ENCODE measurements at places on chromosomes 7 and 10.
A peak's percentile ranks its signal among the peaks of the same experiment; 100 is the strongest.

DNA sequence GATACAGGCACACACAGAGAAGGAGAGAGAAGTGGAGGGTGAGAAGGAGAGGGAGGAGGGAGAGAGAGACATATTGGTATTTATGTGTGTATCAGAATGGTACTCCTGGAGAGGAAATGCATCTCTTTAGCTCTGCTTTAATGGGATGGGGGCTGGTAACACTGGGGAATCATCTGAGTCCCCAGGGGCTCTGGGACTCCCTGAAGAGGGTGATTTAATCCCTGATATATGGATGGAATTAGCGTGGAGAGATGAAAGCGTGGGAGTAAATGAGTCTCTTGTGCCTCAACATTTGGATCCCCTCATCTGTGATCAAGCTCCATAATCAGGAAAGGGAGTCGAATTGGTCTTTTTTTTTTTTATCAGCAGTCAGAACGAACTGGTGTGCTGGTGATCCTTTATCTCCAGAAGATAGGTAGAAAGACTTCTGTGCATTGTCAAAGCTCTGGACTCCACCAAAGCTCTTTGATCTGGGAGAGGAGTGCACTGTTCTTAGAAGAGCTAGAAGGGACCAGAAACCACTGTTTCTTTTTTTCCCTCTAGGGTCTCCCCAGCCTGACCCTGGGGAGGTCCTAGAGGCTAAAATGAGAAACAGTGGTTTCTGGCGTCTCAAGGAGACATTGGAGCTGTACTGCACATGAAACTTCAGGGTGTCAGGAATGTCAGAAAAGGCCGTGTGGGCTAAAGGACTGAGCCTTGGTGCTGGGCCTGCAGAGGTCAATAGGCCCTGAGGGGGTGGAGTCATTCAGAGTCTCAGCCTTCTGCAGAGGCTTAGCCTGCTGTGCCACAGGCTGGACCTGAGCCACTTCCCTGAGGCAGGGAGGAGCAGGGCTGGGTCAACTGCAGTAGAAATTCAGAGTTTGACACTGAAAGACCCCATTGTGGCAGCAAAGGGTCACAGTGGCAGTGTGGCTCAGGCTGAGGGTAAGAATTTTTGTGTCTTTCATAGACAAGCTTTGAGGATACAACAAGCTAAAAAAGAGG is 234.4 kb upstream of the SLC26A5 start:
- DNase-seq = no peak

- no peak for DNase-seq
These were observed 66.5 kb downstream of the ADD3 start for GRCh38 chr10:110074298-110074697.

- DNase-seq = no peak
These were observed 334.0 kb downstream of the ZNF33B start for GRCh38 chr10:42304341-42304740.

DNA sequence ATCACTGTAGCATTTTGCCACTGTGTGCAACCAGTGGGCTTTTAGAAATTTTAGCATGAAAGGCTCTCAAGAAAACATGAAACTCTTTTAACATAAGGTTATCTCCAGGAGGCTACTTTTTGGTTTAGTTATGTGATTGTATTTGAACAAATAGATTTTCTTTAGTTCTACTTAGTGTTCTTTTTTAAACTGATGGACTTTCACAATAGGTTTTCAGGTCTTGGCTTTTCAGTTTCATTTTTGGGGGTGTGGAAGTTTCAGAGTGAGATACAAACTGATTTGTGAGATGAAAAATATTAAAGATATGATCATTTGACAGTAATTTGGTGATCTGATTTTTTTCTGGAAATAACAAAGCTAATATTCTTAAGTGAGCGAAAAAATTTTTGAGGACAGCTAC is 344.1 kb downstream of the PHF14 start:
- DNase-seq = no peak

DNA sequence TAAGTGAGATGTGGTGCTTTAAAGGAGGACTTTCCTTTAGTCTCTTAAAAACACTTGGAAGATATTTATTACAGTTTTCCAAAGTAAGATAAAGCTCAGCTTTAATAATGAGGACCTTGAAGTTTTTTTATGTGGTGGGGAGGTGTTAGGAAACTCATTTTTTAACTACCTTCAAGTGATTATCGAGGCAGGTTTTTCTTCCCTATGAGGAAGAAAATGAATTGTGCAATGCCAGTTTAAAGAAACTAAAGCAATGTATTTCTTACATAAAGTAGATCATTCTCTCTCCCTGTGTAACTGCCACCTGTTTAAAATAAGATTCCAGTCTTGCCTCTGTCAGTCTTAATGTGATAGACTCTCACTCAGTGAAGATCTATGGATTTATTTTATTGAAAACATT is 27.9 kb downstream of the ZEB1 start:
- no peak for DNase-seq

DNA sequence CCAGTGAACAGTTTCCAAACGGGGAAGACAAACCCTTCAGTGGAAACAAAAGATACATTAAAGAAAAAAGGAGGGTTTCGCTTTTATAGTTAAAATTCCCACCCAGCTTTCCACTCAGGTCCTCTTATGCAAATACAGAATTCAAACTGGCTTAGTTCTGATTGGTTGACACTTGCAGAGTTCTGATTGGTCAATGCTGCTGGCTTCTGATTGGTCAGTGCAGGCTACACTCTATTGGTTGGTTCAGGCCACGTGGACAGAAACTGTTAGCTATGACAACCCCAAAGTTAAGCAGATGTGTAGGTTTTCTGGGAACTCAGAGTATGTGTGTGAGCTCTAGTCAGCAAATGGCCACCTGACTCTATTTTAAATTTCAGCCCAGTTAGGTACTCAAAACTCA is 80.0 kb downstream of the FBXL13 start:
- no peak for DNase-seq

DNA sequence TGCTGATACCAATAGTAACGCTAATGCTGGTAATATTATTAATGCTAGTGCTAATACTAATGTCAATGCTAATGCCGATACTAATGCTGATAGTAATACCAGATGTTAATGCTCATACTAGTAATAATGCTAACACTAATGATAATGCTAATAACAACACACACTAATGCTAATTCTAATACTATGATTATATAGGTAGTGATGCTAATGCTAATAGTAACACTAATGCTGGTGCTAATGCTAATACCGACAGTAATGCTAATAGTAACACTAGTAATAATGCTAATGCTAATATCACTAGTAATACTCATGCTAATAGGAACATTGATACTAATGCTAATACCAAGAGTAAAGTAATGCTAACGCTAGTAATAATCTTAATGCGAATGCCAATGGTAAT is 406.4 kb upstream of the RNF32 start:
- DNase-seq = no peak

DNA sequence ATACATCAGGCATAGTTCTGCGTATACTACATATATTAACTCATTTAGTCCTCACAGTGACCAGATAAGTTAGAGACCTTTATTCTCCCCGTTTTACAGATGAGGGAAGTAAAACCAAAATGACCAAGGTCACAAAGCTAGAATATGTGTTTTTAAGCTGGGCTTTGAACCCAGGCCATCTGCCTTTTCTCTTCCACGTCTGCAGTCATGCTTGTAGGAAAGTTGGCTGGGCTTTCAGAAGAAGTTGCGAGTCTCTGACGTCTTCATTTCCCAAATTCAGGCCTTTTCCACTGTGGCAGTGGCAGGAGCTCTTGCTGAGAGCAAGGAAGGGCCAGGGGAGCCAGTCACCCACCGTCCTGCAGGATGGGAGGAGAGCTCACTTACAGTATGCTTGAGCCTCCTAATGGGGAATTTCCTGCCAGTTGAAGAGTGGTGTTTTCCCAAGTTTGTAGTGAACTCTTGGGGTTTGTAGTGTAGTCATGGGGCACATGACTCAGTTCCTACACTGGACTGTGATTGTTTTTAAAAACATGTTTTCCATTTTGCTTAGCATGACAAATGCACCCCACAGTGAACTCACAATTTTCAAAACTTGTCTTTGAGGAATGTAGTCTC is 34.2 kb downstream of the CYP17A1 start:
- DNase-seq = no peak

- no peak for DNase-seq
These were observed 46.8 kb downstream of the TET1 start for GRCh38 chr10:68606918-68607317.

- DNase-seq = no peak
These were observed 2.3 kb downstream of the INSYN2A start for GRCh38 chr10:127194111-127194510.

DNA sequence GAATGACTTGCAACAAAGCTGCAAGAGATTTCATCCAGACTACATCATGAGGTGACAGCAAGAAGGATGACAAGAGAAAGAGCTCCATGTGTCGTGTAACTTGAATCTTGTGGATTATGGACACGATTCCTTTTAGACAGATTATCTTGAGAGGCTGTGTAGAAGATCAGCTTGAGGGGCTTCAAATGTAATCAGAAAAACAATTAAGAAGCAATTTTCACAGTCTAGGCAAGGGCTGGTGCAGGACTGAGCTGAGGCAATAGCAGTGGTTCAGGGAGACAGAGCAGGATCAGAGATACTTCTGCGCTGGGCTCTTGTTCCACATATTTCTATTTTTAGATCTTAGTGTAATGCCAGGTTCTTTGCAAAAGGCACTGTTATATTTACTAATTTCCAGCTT is 253.0 kb upstream of the COBL start:
- DNase-seq = no peak

DNA sequence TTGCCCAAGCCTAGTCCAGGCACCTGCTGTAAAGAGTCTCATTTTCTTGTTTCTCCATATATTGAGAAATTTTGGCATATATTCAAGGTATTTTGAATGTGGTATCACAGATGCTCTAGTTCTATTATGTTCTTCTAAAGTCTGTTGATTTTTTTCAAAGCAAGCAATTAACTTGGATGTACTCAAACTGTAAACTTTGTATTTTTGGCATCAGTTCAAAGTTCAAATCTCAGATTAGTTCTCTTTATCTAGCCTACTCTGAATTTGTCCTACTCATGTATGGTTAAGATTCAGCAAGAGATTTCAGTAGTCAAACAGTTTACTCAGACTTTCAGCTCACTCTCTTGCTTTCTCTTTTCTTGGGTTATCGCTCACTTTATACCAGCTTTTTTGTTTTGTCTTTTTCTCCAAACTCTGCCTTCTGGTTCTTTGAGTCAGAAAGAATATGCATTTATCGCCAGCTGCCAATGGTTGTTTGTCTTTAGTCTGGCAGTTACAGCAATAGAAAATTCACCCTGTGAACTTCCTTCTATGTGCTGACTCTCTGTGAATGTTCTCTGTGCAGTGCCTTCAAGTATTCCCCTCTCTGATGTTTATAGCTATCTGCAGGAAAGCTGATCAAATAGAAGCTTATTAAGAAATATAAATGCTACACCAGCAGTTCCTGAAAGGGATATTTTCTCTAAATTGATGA is 56.0 kb downstream of the ANKRD7 start:
- no peak for DNase-seq

- no peak for DNase-seq
These were observed 132.6 kb downstream of the CAMK1D start for GRCh38 chr10:12481924-12482323.

- no peak for DNase-seq
These were observed 7.3 kb downstream of the C7orf57 start for GRCh38 chr7:48042636-48043035.

DNA sequence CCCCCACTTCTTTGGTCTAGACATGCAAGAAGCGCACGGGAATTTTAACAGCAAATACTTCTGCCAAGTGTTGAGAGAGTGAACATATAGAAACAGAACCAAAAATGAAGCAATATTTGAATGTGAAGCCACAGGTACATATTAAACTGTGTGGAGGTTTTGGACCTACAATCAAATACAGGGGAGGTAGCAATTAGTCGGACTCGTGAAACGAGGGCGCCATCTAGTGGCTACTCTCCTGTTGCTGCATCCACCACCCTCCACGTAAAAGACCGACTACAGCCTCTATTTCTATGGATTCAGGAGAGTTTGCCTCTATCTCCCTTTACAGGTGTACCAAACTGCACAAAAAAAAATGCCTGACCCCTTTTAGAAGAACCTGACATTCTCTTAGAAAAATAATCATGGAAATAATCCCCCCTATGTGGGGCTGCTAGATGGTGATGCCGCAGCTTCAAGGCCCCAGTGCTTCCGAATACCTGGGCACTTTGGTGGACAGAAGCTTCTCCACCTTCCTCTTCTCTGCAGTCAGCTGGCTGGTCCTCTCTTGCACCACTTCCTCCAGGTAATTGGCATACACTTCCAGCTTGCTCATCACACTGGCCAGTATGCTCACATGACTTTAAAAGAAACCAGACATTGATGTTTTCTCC is 31.7 kb downstream of the TECTB start:
- peak; percentile 83 for DNase-seq

- no peak for DNase-seq
These were observed 101.8 kb upstream of the FZD1 start for GRCh38 chr7:91162436-91162835.

GRCh38 chr10:112835217-112835715 is 114.8 kb upstream of the TCF7L2 start:
- DNase-seq = no peak

DNA sequence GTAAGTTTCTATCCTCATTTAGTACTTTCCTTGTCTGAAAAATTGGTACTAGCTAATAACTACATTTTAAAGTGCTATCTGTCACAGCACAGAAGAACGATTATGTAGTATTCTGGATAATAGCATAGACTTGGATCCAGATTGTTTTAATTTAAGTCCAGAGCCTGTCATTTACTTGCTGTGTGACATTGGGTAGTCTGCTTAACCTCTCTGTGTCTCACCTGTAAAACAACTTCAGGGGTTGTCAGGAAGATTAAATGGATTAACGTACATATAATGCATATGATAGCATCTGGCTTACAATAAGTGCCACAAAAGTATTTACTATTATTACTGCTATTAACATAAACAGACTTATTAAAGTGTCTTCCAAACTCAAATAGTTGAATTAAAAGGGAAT is 1221.4 kb downstream of the GATA3 start:
- DNase-seq = no peak

- DNase-seq = no peak
These were observed 212.5 kb upstream of the HDAC9 start for GRCh38 chr7:18283045-18283444.

GRCh38 chr7:49669692-49670260 is 103.7 kb upstream of the VWC2 start:
- no peak for DNase-seq

GRCh38 chr7:108589199-108589598 is 19.5 kb downstream of the DNAJB9 start:
- no peak for DNase-seq

DNA sequence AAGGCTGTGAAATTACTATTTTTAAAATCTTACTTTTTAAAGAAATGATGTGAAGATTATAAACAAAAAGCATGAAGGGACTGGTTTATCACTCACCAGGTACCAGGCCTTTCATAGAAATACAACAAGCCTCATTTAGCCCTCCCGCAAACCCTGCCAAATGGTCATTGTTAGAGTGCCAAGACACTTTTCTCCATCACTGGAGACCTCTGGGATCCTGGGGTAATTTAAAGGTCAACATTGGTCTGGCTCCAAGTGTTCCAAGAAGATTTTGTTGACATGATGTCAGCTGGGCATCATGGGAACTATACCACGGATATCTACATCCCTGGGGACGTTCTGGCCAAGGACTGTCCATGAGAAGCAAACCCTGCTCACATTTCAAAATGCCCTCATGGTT is 138.0 kb upstream of the FRMD4A start:
- no peak for DNase-seq

GRCh38 chr7:94823947-94824346 is 83.4 kb upstream of the PPP1R9A start:
- DNase-seq = peak; percentile 51

- DNase-seq = no peak
These were observed 130.7 kb downstream of the NRF1 start for GRCh38 chr7:129742256-129742655.
